AG08395 (cell line): ENCODE measurements at places on chromosomes 3 and 15.

GRCh38 chr3:10702961-10703740, 112.9 kb upstream of the SLC6A11 start:
- peak; percentile 12 for DNase-seq

GRCh38 chr15:38684440-38685010, 119.9 kb upstream of the RASGRP1 start:
- no peak for DNase-seq

DNA sequence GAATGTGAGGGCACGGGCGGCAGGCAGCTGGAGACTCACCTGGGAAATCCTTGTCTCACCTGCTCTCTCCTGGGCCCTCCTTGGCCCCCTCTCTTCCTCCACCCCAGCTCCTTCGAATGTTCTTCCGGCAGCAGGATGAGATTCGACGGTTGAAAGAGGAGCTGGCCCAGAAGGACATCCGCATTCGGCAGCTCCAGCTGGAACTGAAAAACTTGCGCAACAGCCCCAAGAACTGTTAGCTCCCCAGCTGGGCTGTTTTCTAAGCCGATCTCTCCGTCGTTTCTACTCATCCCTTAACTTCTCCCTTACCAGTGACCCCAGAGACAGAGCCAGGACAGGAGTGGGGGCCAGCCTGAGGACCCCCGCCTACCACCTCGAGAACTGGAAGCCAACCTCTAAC, 95.0 kb downstream of the ANP32A start:
- peak; percentile 60 for DNase-seq

DNA sequence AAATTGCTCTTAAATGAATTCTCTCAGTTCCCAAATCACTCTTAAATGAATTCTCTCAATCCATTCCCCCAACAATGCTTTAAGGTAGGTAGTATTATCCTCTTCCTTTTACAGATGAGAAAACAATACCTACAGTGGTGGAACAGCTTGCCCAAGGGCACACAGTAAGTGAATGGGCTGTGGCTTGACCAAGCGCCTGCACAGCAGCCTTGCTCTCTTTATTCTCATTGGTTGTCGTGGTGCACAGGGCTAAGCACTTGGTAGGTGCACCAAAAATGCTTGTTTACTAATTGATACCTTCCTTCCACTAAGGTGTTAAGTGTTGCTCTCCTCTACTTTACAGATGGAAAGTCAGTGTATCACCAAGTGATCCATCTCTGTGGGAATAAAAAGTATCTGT, 43.3 kb downstream of the FAM43A start:
- DNase-seq = no peak

DNA sequence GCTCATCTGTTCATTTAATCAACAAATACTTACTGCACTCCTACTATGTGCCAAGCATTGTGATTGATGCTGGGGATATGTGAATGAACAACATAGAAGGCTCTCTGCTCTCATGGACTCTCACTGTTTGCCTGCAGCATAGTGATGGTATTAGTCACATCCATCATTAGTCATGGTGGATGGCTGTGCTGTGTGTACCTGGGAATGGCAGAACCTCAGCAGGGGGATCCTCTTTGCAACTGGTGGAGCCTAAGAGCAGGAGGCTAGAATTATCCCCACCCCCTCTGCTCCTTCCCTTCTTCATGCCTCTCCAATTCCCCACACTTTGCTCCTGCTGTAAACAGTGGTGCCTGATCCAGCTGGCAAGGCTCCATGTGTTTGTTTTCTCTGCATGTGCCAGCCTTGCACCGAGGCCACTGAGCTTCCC, 20.5 kb downstream of the BOC start:
- DNase-seq = peak; percentile 78

DNA sequence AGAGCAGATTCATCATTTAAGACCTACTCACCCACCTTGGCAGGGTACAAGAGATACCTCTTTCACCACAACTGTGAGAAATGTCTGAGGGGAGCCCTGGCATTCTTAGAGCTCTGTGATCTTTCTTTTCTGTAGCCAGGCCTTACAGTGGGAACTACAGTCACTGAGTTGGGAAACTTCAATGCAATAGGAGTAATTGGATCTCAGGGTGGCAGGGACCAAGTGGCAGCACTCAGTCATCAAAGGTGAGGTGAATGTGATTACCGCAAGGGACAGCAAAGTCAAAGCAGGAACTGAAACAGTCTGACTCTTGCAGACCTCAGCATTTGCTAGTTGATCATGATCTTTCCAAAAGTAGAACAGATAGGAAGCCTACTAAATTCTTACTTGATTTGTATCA, 7.2 kb upstream of the MCF2L2 start:
- DNase-seq = no peak
